ENCODE measurements at places on chromosomes 11 and 22.

GRCh38 chr22:23070418-23071229 lies at the start of gene GNAZ:
TSS of gene GNAZ (plus strand) at chr22:23070519. CDS start at chr22:23095696, 25,177 bp downstream.
- DNase-seq = no peak

GRCh38 chr11:125457814-125458343 lies 38.2 kb downstream of the FEZ1 start:
- peak; percentile 86 for DNase-seq

DNA sequence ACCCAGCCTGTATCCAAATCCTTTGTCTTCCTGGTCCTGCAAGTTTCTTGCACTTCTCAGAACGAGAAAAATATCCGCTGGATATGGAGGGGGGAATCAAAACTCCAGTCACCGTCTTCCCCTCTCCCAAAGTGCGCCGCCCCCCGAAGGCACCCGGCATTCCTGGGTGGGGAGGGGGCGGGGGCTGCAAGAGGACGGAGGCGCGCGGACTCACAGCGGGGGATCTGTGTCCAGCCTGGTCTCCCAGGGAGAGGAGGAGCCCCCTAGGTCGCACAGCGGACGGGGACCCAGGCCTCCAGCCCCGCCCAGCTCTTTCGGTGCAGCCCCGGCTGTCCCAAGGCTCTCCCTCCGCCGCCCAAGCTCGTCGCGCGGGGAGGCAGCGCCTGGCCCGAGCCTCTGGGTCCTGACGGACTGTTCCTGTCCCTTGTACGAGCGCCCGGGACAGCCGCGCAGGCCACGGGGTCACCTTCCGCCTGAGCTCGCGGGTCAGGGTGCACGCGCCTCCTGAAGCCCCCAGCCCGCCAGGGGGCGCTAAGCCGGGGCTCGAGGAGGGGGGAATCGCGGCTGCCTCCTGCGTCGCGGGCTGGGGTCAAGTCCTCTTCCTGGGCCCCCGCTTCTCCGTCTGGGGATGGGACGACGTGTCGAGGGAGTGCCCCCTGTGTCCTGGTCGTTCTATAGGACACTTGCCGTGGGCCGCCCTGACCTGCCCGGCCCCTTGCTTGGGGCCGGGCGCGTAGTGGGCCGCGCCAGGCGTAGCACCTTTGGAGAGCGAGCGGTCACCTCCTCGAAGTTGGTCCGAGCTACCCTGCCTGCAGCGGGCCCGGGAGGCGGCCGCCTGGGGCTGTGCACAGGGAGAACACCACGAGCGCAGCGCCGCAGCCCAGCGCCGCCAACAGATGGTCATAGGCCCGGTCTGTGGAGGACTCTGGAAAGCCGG lies 2.4 kb upstream of the WNT11 start:
- DNase-seq = peak; percentile 26

- DNase-seq = no peak
These were observed 100.4 kb downstream of the KIRREL3 start for GRCh38 chr11:126899961-126900748.

DNA sequence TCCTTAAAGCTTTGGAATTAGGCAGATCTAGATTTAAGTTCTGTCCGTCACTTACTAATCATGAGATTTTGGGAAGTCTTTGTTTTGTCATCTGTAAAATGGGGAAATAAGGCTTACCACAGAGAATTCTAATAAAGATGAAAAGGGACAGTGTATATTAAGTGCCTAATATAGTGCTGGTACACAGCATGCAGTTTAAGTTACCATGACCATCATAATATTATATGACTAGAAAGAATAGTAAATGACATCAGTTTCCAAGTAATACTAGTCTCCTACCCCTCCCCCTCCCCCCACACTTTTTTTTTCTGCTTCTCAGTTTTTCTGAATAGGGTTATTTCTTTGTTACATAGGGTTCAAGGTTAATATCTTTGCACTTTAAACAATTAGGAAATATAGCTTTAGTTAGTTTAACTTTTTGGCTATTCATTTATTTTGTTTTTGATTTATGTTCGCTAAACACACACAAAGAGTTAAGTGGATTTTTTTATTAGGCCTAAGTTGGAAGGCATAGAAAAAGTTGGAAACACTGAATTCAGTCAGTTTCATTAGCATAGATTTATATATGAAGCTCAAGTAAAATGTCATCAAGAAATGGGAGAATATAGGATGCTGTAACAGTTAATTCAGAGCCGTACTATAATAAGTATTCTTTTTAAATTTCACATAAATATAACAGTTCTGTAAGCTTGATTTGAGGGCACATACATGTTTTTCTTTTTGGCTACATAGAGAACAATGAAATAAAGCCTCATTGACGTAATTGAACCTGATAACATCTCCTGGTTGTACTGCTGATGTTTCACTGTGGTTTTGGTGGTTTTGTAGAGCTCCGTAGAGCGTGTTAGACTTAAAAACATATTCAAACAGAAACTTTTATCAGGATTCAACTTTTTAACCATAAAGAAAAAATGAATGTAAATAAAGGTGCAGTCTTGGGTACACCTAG lies 121.2 kb downstream of the PDE3B start:
- DNase-seq = peak; percentile 53

DNA sequence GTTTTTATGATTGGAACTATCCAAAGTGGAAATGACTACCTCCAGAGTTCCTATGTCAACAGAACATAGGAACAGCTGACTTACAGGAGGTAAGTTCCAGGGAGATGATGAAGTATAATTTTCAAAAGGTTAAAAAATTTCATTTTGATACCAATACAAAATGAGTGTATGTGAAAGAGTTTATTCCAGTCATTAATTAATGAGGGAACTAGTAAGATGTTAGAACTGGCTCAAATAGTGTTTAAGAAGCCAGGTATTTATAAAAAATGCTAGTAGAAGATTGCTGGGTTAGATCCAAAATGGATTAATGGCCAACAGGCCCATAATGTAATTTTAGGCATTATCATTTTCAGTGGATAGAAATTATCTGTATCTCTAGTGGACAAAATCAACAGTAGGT lies 227.7 kb upstream of the ZBED5 start:
- DNase-seq = no peak

DNA sequence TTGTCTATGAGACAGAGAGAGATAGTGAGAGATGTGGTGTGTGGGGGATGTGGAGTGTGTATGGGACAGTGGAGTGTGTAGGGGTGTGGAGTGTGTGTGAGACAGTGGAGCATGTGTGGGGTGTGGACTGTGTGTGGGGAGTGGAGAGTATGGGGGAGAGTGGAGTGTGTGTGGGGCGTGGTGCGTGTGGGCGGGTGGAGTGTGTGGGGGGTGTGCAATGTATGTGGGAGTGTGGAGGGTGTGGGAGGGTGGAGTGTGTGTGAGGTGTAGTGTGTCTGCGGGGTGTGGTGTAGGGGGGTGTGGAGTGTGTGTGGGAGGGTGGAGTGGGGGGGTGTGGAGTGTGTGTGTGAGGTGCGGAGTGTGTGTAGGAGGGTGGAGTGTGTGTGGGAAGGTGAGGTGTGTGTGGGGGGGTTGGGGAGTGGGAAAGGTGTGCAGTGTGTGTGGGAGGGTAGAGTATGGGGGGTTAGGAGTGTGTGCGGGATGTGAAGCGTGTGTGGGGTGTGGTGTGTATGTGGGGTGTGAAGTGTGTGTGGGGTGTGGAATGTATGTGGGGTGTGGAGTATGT lies 356.9 kb downstream of the CADM1 start:
- no peak for DNase-seq

- no peak for DNase-seq
These were observed 15.4 kb downstream of the BAD start for GRCh38 chr11:64268893-64269539.

- no peak for DNase-seq
These were observed 126.4 kb upstream of the C11orf58 start for GRCh38 chr11:16611926-16612565.

DNA sequence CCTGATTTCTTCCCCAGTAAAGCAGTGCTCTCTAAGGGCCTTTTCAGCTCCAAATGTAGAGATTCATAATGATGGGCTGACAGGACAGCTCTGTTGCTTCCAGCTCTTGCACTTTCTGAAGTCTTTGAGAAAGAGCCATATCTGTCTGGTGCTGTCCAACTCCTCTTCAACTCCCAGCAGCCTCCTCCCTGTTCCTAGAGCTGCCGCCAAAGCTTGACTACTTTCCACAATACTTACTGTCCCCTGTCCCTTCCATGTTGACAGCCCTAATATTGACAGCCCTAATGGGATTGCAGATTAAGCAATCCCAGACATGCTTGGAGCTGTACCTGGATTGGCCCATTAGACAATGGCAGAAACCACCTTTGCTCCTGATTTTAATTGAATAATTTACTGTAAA lies 29.6 kb downstream of the INSC start:
- DNase-seq = no peak

GRCh38 chr11:44883277-44883676 lies 67.4 kb downstream of the TP53I11 start:
- DNase-seq = no peak

DNA sequence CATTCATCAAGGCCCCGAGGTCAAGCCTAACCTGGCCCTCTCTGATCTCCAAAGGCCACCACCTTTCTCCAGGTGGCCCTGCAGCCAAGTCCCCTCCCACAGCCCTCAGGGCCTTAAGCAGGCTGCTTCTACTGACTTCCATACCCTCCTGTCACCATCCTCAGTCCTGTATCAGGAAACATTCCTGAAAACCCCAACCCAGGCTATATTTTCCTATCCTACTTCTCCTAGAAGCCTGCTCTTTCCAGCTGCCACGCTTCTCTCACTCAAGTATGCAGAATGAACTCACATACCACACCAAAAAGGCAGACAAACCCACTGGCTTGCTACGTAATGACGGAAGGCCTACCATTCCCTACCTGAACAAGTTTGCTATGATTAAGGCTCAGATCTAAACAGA lies 23.6 kb downstream of the MORC2 start:
- no peak for DNase-seq

- no peak for DNase-seq
These were observed 15.2 kb upstream of the P4HA3 start for GRCh38 chr11:74326665-74327064.

GRCh38 chr11:4441515-4441914 lies 7.6 kb upstream of the OR52K2 start:
- DNase-seq = no peak

- peak; percentile 64 for DNase-seq
These were observed 16.1 kb downstream of the TSKU start for GRCh38 chr11:76799066-76799804.

GRCh38 chr11:33778675-33779074 lies 4.4 kb upstream of the FBXO3 start:
- peak; percentile 84 for DNase-seq

DNA sequence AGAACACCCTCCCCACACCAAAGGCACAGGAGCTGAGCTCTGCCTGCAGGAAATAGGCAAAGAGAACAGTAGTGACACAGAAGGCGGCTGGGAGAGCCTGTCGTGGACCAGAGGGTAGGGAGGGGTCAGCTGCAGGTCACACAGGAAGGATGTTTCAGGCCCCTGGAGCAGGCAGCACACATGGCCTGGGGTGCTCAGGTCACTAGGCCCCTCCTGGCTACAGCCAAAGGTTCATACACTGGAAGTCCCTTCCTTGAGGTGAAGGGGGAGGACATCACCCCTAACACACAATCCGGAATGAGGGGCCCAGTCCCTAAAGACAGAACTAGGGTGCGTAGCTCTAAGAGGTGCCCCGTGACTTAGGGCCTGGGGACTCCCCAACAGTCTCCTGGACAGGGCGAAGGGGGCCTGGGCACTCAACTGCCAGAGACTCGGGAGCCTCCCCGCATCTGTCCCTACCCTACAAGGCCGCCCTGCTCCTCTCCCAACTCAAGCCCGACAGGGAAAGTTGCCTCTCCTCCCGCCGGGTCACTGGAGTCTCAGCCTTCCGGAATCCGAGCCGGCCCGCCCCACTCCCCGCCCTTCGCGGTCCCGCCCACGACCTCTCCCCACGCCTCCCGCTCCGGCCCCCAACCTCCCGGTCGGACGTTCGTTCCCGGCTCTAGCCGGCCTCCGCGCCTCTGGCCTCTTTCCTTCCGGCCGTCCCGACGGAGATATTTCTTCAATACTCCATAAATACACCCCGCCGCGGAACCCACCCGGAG lies at the start of gene CYB5R2:
Gene CYB5R2, minus strand, starts transcription at position 541 of the 764 bp plus-strand sequence. CDS start 675 bp downstream, outside the sequence.
- DNase-seq = no peak

- DNase-seq = peak; percentile 77
These were observed 49.0 kb downstream of the OR4D9 start for GRCh38 chr11:59560290-59560701.

- no peak for DNase-seq
These were observed 423.5 kb upstream of the B3GAT1 start for GRCh38 chr11:134835561-134835960.

DNA sequence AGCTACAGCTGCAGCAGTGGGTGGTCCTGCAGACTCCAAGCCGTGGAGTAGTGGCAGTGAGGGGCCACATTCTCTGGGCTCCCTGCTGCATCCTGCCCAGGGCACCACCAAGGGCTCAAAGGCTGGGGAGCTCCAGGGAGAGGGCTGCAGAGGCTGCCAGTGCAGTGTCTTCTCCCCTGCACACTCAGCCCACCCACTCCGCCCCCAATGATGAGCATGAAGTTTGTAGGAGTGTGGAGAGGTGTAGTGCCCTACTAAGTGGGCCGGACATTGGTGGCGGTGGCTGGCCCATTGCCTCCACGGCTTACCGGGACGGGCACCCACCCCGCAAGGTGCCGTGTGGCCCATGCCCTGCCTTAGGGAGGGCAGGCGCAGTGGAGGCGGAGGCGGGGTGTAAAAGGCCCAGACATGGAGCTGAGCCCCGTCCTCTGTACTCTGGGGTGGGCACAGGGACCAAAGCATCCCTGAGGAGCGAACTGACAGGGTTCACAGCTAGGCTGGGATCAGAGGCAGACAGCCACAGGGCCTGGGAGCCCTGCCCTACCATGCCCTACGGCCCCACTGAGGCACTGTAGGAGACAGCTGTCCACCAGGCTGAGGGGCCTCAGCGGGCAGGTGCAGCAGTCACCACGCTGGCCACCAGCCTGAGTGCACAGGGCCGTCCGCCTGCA lies 18.9 kb downstream of the ARVCF start:
- no peak for DNase-seq

DNA sequence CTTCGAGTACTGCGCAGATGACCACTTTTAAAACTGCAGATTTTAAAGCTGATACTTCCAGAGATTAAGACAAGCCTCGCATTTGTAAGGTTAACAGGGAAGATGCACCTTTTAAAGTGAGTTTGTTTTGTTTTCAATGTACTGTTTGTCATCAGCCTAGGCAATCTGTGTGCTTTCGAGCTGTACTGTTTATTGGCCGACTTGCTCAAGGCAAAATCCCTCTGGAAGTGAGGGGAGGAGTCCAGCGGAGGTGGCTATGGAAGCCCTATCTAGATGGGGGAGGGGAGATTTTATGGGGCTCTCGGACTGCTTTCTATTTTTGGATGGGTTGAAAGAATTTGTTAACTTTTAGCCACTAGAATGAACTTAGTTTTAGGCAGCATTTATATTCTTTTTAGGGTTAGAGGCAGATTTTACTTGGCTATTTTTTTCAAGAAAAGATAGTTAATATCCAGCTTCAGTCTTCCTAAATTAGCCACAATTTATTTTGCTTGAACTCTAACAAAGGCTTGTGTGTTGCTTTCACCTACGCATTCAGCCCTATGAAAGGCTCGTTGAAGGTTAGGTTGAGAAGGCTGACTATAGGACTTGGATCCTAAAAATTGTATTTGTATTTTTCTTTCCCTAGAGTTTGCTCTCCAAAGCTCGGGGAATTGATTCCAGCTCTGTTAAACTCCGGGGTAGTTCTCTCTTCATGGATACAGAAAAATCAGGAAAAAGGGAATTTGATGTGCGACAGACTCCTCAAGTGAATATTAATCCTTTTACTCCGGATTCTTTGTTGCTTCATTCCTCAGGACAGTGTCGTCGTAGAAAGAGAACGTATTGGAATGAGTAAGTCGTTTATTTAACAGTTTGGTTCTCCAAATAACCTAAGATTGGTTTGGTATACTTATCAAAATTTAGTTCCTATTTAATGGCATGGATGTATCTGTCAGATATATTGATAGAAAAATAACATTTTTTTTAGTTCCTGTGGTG lies 2.1 kb downstream of the WEE1 start:
- DNase-seq = peak; percentile 89

- DNase-seq = no peak
These were observed 17.0 kb upstream of the CDON start for GRCh38 chr11:126079621-126080124.
